ENCODE measurements at places on chromosomes 3 and 15.

DNA sequence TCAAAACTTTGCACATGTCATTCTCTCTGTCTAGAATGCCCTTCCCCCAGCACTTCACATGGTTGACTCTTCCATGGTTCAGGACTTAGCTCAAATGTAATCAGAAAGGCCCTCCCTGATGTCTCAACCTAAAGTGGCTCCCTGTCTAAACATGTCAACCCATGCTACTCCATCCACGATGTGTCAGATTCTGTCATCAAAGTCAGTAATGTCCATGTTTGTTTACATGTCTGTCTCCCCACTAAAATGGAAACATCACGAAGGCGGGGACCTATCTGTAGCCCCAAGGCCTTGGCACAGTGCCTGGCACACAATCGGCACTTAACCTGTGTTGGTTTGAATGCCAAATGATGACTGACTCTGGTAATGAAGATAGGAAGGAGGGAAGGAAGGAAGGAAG, 20.8 kb upstream of the SNTN start:
- no peak for DNase-seq

DNA sequence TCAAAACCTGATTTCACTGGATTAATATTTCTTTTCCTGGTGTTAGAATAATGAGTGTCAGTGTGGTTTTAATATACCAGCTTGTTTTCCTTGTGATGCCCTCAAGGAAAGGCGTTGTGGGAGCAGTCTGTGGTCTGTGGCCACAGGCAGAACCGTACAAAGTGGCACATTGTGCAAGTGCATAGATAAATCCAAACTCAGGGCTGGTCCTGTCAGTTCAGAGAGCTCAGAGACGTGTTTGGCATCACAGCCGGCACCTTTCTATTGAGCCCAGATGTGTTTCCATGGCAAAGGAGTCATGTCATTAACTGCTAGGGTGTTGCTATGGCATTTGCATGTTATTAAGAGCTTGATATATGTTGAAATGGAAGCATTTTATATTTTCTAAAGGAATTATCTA, 289.9 kb upstream of the RASGRP1 start:
- no peak for DNase-seq

- DNase-seq, result no peak
Observed at GRCh38 chr3:37462452-37462851, 288.1 kb upstream of the LRRFIP2 start.

GRCh38 chr3:150472421-150472820, 64.3 kb downstream of the TSC22D2 start:
- DNase-seq, result no peak

DNA sequence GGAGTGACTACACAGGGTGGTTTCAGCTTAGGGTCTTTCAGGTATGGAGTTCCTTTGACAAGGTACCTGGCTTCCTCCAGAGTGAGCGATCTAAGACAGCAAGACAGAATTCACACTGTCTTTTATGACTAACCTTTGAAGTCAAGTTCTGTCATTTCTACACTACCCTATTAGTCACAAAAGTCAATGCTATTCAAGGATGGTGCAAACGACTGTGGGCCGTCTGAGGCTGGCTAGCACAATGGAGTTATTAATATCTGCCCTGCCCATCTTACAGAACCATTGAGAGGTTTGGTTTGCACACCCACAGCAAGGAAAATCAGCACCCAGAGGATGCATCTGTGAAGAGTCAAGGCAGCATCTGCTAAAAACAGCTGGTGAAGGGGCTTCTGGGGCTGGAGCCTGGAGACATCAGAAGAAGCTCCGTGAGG, 62.9 kb upstream of the XCR1 start:
- DNase-seq, result no peak

DNA sequence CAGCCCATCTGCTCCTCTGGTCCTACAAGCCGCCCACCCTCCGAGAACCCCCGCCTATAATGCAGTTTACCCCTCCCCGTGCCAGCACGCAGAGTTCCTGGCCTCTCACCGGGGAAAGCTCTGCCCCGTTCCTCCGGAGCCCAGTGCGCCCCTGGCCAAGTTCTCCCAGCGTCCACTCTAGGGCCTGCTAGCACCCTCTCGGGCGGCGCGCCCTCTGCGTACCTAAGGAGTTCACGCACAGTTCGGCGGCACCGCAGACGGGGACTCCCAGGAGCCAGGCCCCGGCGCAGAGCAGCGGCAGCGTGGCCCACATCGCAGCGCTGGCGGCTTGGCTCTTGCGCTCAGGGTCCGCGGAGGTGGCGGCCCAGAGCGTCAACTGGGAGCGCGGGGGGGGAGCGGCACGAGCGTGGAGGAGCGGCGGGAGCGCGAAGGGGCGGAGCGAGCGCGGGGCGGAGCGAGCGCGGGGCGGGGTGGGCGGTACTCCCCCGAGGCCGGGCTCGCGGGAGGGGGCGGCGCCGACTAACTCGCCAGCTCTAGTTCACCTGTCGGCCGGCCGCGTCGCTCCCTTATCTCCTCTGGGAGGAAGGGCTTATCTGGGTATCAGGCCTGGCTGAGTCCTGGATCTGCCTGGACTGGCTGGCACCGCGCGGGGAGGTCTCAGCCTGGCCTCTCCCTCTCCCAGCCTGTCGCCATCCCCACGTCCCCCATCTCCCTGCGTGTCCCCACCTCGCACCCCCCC, at the start of gene CTSH:
Gene CTSH, minus strand, starts transcription at position 378 of the 739 bp plus-strand sequence. Its CDS starts 65 bp downstream, at position 313.
- peak; percentile 67 for DNase-seq

DNA sequence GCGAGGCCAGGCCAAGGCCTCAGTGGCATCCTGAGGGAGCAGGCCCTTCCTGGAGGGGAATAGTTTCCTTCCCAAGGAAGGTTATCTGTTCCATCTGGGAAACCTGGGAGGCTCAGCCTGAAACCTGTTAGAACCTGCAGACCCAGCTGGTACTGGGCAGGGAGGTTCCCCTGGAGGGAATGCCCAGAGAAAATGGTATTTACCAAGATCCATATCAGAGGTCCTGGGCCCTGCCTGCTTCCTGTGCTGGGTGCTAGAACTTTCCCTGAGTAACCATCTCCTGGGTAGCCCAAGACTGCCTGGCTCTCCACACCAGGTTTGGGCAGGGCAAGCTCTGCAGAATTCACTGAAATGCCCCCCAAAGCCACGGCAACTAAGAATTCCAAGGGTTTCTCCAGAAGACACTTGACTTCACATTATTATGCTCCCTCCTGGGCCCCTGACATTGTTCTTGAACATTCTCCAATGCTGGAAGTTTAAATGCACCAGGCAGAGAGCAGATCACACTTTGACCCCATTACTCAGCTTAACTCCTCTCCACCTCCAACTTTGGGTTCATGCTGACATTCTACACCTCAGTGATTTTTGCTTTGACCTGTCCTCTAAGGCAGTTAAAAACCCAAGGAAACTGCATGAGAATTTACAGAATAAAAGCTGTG, 2.0 kb downstream of the CA12 start:
- no peak for DNase-seq

DNA sequence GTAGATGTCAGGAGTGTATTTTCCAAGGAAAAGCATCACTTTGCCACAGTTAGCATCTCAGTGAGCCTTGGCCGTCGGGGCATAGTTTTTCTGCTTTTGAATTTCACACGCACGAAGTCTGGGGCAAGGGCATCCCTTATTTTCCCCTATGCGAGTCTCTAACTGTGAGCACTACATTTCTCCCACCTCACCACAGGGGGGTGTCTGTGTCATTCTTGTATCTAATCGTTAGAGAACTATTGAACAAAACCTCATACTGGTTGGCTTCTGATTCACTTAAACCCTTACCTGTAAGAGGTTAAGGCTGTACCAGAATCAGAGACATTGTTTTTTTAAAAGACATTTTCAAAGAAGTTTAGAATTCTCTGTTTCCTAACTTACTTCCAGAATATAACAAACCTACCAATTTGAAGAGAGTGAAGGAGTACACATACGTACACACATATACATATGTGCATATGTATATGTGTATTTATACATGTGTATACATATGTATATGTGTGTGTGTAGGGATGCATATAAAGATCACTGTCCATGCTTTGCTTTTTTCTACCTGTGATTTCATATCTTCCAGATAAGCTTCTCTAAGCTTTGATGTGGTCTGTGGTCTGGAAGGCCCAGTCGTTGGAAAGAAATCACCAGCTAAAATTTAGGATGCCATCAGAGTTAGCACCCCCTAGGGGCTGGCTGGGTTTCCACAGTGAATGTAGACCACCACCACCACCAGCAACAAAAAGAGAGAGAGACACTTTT, 49.4 kb downstream of the MYZAP start:
- DNase-seq, result no peak

DNA sequence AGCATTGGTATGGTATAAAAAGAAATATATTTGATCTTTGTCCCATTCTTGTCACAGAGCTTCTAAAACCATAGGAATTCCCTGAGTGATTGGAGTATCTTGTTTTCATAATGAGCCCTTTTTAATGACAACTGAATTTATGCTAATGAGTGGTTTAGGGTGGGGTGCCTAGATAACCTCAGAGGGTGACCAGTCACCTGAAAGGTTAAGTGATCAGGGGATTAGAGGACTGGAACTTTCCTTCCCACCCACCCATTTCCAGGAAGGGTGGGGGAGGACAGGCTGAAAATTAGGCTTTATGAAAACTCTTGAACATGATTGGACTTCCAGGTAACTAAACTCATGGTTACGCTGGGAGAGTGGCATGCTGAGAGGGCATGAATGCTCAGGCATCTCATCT, 8.5 kb downstream of the MFN1 start:
- no peak for DNase-seq

DNA sequence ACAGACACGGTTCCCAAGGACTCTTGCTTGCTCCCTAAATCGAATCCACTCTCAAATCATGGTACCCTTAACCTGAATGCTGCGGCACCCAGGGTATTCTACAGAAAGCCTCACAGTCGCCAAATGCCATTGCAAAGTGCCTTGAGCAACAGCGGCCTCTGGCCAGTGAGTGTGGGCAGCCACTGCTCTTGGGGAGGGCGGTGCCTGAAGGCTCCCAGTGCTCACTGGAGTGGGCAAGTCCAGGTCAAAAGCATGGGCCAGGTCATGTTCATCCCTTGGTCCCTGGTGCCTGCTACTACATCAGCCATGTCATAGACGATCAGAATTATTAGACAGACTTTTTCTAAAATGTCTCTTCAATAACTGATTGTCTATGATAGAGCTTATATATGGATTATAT, 82.5 kb downstream of the ADAMTS17 start:
- DNase-seq, result no peak

- DNase-seq, result no peak
Observed at GRCh38 chr3:150327678-150328653, 80.1 kb upstream of the TSC22D2 start.

DNA sequence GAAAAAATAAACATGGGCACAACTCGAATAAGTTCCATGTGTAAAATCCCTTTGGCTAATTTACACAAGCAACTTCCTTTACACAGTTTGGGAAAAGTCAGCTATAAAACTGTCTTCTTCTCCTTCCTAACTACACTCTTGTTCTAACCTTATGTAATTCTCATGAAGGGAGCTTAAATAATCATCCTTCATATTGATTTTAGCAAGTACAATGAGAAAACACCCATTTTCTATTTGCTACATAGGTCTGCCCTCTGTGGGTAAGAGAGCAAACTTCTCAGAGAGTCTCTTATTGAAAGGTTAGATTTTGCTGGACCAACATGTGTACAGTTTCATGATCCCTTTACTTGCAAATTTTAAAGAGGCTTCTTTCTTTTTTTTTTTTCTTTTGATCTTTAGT, 398.5 kb downstream of the ROBO1 start:
- DNase-seq, result no peak

DNA sequence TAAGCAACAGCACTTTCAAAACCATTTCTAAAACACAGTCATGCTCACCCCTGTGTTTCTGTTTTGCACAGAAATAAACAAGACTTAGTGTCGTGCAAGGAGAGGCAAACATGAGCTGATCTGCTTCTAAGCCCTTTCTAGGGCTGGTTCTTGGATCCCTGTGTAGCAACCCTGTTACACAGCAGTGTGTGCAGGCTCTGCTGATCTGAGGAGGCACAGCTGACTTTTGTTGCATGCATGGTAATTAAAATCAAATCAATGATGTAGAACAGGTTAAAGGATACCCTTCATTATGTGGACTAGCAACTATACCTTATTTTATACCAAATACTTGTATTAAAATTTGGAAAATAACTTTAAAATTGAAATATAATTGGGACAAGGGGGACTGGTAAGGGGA, 234.8 kb downstream of the PDZRN3 start:
- DNase-seq, result no peak

- no peak for DNase-seq
Observed at GRCh38 chr3:57959423-57960173, 48.6 kb upstream of the FLNB start.

DNA sequence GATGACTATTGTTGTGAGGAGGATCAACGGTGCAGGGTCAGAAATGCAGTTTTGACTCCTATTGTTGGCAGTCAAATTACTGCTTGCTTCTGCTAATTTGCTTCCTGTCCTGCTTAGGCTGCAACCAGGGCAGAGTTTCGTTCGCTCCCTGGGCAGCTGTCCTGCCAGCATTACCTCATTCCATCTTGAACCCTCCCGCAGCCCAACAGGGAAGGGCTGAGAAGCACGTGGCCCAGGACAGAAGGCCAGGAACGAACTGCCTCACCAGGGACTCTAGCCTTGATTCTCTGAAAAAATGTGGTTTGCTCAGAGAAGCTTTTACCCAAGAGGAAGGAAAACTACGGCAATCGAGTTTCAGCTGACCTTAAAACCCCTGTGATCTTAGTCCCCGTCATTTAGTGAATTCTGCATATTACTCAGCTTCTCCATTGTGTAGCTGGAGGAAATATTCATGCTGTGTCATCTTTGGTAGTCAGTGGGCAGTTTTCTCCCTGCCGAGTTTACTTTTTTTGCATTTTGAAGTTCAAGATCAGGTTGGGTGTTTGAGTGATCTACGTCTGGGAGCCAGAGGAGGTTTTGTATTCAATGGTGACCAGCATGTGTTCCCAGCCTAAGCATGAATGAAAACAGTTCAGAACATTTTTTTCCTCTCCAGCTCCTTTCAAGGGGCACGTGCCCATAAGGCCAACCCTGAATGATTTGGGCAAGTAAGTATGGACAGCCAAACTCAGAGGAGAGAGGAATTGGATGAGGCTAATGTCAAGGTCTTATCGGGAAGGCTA, 23.0 kb downstream of the TLNRD1 start:
- DNase-seq, result peak; percentile 35

GRCh38 chr3:132857317-132857716, 135.1 kb upstream of the NPHP3 start:
- DNase-seq, result no peak

DNA sequence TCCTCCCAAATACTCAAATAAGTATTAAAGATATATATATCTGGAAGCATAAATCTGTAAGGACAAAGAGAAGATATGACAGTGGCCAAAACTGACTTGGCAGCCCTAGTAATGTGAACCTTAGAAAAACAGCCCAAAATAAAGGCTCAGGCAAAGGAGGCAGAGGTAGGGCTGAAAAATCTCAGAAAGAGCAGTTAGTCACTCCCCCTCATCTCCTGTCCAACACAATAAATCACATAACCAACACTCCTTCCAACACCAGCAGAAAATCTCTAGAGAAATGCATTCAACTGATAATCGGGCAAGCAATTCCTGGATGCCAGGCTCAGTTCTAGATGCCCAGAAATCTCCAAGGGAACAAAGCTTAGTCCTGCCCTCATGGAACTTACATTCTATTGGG, 22.1 kb upstream of the CHRM5 start:
- DNase-seq, result no peak

- no peak for DNase-seq
Observed at GRCh38 chr15:60128000-60128376, 123.9 kb downstream of the FOXB1 start.

All from stimulated activated CD4-positive, alpha-beta T cell treated with anti-CD3 and anti-CD28 coated beads, Interleukin-4, amount 100 ng/mL, for 24 hours (primary cell).